ENCODE measurements at places on chromosomes 13 and 19.
A peak's percentile ranks its signal among the peaks of the same experiment; 100 is the strongest.

GRCh38 chr19:45171211-45171623 is 6.8 kb downstream of the TRAPPC6A start:
- DNase-seq, result no peak

GRCh38 chr13:21230516-21230915 is 54.1 kb downstream of the MRPL57 start:
- no peak for DNase-seq

DNA sequence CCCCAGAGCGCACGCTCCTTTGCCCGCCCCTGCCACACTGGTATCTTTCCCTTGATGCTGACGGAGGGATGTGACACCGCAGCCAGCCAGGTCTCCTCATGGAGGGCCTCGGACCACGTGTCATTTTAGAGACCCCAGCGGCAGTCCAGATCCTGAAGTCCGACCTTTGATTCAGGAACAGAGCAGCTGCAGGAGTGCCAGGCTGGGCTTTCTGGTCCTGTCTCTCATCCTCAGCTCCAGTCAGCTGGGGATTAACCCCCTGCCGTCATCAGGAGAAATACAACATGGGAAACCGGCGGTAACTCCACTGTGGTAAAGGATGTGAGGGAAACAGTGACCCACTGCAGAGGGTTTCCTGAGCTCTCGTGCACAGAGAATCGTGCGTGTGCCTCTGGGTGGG is 140.6 kb downstream of the SIPA1L3 start:
- no peak for DNase-seq

GRCh38 chr19:41384351-41384750 is 8.0 kb downstream of the TMEM91 start:
- no peak for DNase-seq

DNA sequence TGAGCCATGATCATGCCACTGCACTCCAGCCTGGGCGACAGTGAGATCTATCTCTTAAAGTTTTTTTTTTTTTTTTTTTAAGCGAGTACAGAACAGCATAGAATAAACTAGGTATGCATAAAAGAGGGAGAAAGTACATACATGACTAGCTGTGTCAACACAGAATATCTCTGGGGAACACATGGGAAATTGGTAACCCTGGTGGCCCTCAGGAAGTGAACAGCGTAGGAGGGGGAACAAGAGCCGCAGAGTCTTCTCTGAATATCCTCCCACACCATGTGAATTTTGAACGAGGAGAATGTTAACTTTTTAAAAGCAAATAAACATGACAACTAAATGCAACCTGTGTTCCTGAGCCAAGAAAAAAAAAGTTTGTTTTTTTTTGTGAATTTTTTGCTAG is 15.2 kb downstream of the PHLDB3 start:
- DNase-seq, result no peak

DNA sequence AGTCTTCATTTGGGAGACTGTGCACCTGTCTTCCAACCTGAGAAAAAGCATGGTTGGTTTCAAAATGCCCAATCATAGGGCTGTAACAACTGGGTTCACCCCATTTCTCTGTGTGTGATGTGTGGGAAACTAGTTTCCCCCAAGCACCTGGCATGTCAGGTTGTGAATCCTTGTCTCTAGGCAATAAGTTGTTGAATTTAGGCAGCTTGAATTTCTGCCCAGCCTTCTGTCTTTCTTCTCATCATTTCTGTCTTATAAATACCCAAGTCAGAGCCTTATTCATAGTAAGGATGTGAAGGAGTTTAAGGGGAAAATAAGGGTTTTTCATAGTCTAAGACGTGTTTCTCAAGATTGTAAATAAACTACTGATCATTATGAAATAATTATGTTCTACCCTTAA is 170.7 kb upstream of the RNF113B start:
- DNase-seq, result no peak

DNA sequence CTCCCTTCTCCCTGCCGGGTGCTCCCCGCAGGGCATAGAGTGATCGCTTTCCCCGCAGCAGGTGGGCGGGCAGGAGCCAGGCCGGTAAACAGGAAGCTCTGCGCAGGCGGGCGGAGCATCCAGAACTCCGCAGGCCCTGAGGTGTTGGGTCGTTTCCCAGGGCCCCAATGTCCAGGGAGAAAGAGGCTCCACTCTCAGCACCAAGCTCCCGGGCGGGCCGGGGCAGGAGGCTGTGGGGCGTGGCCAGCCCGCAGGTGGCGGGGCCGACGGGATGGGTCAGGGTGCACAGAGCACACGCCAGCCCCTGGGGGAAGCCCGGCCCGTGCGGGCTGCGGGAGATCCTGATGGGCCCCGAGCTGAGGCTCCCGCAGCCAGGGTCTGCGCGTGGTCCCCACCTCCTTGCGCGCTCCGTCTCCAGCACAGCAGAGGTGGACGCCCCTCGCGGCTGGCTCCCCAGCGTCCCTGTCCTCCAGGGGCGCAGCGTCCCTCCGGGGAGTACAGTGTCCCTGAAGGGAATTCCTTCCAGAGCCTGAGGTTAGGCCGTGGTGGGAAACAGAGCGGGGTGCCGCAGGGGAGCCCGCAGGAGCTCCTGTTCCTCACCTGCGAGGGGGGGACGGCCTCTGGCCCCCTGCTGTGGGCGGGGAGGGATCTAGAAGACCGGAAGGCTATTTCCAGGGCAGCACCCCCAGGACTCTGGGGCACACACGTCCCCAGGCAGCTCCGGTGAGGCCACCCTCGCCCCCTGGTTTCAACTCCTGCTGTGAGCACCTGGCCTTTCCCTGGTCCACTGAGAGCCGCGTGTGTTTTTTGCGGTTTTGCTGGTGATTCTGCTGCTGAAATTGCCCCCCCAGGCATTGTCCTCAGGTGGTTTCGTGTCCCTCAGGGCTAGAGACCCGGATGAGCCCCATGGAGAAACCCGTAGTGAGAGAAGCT is 12.2 kb downstream of the PIP5K1C start:
- no peak for DNase-seq

DNA sequence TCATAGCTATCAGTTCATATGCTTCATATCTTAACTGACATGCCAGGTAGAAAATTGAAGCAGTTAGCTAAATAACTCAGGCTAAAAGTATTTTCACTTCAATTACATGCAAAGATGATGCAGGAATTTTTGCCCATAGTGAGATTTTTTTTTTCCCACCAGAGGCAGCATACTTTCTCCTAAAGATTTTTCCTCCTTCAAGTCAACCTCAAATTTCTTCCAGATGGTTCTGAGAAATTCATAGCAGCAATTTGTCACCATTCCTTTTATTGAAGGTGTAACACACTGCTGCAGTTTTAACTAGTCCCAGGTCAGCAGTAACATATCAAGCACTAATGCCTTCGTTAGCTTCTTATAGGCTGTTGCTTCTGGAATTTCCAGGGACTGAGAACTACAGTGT is 141.9 kb downstream of the SUCLA2 start:
- DNase-seq, result no peak

DNA sequence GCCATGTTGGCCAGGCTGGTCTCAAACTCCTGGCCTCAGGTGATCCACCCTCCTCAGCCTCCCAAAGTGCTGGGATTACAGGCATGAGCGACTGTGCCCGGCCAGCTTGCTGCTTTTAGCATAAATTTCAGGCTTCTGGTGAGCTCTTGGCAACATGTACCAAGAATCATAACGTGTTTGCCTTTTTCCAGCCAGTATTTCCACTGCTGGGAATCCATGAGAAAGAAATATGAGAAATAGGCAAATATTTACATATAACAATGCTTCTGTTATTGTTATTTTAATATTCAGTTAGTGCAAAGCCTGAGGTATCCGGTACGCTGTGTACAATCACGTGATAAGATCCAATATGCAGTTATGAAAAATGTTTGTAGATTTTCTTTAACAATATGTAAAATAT is 29.2 kb upstream of the CERS4 start:
- DNase-seq, result no peak

DNA sequence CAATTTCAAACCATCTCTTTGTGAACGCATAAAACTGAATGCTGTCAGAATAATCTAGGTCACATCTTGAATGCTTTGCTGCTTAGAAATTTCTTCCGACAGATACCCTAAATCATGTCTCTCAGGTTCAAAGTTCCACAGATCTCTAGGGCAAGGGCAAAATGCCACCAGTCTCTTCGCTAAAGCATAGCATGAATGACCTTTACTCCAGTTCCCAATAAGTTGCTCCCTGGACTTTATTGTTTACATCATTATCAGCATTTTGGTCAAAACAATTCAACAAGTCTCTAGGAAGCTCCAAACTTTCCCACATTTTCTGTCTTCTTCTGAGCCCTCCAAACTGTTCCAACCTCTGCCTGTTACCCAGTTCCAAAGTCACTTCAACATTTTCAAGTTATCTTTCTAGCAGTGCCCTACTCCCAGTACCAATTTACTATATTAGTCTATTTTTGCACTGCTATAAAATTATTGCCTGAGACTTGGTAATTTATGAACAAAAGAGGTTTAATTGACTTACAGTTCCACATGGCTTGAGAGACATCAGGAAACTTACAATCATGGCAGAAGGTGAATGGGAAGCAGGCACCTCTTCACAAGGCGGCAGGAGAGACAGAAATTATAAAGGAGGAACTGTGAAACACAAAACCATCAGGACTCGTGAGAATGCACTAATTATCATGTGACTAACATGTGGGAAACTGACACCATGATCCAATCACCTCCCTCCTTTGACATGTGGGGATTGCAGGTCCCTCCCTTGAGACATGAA is 77.0 kb downstream of the SPRY2 start:
- DNase-seq, result no peak

DNA sequence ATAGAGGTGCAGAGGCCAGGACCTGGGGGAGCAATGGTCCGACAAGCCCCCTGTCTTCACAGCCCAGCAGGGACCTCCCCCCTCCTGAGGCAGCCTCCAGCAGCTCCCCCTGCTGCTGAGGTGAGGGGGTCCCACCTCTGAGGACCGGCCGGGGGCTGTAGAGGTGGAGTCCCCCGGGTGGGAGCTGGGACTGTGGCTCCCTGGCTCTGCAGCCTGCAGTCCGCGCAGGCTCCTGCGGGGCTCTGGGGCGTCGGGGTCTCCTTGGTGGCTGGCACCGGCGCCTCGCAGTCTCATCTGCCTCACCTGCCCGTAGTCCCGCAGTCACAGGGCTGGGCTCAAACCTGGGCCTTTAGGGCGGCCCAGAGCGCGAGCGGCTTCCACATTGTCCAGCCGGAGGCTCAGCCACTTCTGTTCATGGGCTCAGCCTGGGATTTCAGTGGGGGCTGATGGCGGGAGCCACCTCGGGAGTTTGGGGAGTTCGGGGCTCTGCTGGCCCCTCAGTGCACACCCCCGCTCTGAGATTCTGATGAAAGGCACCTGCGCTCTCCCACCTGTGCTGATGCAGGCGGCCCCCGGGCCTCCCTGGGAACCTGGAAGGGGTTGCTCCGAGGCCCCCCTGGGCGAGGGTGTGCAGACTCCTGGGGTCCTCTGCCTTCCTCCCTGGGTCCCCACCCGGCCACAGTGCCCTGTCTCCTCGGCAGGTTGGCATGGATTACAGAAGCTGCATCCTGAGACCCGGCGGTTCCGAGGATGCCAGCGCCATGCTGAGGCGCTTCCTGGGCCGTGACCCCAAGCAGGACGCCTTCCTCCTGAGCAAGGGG is 7.0 kb upstream of the ZNF554 start:
- no peak for DNase-seq

- DNase-seq, result peak; percentile 6
Measured at GRCh38 chr13:25840931-25841330, 210.9 kb downstream of the SHISA2 start.

DNA sequence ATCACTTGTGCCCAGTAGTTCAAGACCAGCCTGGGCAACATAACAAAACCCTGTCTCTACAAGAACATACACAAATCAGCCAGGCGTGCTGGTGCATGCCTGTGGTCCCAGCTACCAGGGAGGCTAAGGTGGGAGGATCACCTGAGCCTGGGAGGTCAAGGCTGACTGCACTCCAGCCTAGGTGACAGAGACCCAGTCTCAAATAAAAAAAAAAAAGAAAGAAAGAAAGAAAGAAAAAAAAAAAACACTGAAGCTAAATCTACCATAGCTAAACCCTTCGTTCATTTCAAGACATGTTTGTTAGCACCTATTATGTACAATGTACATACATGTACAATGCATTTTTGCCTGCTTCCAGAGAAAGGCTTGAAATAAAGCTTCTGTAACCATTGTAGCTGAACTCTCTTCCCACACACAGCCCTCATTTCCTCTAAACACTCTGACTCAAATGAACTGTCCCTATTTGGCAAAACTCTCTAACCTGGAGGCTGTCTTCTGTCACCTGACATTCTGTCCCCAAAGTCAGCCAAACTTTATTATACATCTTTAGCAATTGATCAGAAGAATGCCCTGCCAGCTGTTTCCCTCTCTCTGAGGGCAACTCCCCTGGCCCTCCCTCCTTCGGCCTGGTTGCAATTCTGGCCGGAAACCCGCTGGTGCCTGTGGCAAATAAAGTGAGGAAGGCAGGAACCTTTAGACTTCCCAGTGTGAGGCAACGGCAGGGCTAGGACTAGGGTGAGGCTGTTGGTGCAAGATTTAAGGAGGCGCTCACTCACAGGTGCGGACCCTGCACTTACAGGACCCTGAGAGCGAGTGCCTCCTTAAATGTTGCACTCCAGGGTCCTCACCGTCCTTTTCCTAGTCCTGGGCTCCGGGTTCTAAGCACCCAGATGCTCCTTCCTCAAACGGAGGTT is 1.8 kb downstream of the ETHE1 start:
- peak; percentile 68 for DNase-seq

- DNase-seq, result no peak
Measured at GRCh38 chr19:37899966-37900365, 6.4 kb downstream of the WDR87 start.

DNA sequence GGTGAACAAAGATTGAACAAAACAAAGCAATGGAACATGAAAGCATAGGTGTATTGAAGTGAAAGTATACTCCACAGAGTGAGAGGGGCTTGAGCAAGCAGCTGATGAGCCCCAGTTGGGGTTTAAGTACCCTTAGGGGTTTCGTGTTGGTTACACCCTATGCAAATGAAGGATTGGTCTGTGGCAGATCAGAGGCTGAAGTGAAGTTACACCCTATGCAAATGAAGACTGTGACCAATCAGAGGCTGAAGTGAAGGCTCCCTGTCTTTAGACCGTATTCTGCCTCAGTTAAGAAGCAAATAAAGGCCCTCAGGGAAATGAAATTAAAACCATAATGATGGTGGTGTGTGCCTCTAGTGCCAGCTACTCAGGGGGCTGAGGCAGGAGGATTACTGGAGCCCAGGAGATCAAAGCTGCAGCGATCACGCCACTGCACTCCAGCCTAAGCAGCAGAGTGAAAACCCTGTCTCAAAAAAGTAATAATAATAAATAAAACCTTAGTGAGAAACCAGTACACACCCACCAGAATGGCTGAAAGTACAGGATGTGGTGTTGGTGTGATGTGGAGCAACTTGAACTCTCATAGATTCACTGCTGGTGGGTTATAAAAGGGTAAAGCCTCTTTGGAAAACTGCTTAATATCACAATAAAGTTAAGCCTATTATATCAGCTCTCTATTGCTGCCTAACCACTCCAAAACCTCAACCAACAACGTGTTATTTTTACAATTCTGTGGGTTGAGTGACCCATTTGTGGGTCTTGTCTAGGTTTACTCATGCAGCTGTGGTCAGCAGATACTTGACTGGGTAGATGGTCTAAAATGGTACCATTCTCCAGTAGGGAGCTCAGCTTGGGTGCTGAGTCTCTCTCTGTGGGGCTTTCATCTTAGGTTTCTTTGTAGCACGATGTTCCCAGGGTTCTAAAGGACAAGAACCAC is 12.8 kb upstream of the UPF3A start:
- DNase-seq, result no peak

GRCh38 chr13:79910875-79911540 is 429.9 kb downstream of the SPRY2 start:
- no peak for DNase-seq
